Right cardiac atrium (tissue), 5 donors: ENCODE measurements at places on chromosomes 5 and 9. TPM values are rescaled to one million over a fixed set of nuclear protein-coding genes. Genes with fewer than 3 reads are reported as not detected.

The SLC45A2 gene
- polyA plus RNA-seq: 0.70 TPM

The EQTN gene
- not detected for polyA plus RNA-seq

The CYSRT1 gene
- polyA plus RNA-seq: 0.32 TPM

The ARL14EPL gene
- not detected for polyA plus RNA-seq

The CBY3 gene
- not detected for polyA plus RNA-seq

The SHISAL2B gene
- polyA plus RNA-seq: not detected

The SLC36A2 gene
- polyA plus RNA-seq: 0.14 TPM

The PHF24 gene
- 0.07 TPM for polyA plus RNA-seq

The PPP2R2B gene
- 3.3 TPM for polyA plus RNA-seq

The LHFPL2 gene
- polyA plus RNA-seq: 5.6 TPM

The NR5A1 gene
- polyA plus RNA-seq: not detected

The PCDHGB7 gene
- 3.5 TPM for polyA plus RNA-seq

The WNT8A gene
- not detected for polyA plus RNA-seq

The PCDHGB6 gene
- polyA plus RNA-seq: 3.1 TPM

The DMXL1 gene
- polyA plus RNA-seq: 10.8 TPM
